ENCODE measurements at places on chromosomes 16 and 17.

- DNase-seq: no peak
Observed at GRCh38 chr17:83198366-83199341, 119.2 kb downstream of the METRNL start.

- peak; percentile 80 for DNase-seq
Observed at GRCh38 chr17:79504181-79504605, 106.7 kb downstream of the RBFOX3 start.

DNA sequence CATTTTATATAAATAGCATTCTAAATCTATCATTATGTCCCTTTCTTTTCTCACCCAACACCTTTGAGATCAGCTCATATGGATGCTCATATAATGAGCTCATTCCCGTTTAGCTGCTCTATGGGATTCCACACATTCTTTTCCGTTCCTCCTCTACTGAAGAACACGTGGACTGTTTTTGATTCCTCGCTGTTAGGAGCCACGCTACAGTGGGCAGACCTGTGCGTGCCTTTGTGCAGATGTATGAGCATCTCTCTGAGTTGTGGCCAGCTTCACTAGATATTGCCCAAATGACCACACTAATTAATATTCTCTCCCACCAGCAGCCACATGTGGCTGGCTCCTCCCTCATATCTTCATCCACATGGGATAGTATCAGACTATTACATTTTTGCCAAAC, 6.0 kb upstream of the TNFRSF13B start:
- no peak for DNase-seq

- DNase-seq: no peak
Observed at GRCh38 chr16:15608398-15609285, 34.3 kb downstream of the MARF1 start.

DNA sequence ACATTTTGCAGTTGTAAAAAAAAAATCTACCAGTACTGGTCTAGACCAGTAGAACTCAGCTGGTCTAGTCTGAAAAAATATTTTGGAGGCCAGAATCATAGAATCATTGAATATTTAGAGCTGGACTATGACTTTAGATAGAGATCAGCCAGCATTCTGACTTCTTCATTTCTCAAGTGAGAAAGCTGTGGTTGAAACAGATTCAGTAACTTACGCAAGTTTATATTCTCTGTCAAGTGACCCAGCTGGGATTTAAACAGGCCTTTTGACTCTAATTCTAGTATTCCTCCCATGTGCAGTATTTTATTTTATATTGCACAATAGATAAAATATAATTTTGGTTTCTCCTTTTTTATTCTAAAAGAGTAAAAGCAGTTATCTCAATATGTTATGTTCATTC, 4.9 kb downstream of the TNRC6A start:
- DNase-seq: no peak

DNA sequence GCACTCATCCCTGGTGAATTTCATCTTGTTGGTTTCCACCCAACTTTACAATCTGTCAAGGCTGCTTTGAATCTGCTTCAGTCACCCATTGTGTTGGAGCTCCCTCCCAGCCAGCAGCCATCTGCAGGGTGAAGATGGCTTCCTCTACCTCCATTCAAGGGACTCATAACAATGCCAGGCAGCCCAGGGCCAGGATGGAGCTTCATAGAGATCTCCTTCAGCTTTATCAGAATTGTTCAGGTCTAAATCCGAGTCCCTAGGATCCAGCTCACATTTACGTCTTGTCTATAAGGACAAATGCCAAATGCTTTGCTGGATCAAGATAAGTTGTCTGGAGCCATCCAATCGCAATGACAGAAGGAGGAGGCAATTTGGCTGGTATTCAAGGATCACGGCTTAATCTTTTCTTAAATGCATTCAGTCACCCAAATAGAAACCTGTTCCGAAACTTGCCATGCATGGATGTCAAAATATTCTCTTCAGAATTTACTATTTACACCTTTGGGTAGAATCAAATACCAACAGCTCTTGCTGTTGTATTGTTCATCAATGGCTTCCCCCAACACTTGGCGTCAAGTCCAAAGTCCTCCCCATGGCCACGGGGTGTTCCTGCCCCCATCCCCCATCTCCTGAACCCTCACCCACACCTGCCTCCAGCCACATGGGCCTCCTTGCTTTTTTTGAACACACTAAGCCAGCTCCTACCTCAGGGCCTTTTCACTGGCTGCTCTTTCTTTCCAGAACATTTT, 3.8 kb upstream of the FAM171A2 start:
- no peak for DNase-seq

- DNase-seq: no peak
Observed at GRCh38 chr17:60396412-60396811, 4.5 kb upstream of the USP32 start.

DNA sequence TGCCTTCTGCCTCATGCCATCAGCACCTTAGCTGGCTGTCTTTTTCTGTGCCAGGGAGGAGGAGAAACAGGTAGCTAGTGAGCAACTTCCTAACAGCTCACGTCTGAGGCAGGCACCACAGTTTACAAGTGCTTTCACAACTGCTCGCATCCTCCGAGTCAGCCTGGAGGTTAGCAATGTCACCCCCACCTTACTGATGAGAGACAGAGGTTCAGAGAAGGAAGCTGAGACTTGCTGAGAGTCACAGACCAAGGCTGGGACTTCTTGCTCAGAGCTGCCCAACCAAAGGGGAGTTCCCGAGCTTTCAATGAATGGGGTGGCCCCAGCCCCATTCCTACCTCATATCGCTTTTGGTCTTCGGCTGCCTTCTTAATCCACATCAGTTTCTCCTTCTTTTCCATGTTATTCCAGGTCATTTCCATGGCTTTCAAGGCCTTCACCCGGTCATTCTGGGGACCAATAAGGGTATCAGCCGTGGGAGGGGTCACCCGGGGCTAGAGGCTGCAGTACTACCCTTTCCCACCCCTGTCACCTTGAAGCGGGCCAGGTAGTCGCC, 9.6 kb downstream of the UBTF start:
- no peak for DNase-seq

DNA sequence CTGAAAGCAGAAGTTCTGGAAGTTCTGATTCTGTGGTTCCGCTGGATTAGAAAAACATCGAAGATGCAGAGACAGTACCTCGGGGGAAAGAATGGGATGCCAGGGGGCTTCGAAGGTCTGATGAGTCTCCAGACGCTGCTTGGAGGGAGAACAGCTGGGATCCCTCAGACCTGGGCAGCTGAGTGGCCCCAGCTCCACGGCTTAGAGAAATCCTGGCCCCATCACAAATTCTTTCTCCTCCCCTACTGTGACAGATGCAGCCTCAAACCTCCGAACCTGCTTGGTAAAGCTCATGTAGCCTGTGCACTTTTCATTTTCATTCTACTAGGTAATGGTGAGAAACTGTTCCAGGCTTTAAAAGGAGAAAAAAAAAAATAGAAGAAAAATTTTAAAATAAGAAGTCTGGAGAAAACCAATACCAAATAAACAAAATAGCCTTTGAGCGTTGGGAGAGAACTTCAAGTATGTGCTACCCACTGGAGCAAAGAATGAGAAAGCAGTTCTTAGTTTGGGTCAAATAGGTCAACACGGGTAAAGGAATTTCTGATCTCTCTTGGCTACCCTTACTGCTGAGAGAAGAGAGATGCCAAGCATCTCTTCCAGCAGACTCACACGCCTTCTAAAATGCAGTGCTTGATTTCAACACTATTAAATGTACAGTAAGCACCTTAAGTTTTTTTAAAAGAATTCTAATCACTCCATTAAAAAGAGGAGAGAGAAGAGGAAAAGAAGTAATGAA, 19.9 kb downstream of the MAF start:
- DNase-seq: no peak

DNA sequence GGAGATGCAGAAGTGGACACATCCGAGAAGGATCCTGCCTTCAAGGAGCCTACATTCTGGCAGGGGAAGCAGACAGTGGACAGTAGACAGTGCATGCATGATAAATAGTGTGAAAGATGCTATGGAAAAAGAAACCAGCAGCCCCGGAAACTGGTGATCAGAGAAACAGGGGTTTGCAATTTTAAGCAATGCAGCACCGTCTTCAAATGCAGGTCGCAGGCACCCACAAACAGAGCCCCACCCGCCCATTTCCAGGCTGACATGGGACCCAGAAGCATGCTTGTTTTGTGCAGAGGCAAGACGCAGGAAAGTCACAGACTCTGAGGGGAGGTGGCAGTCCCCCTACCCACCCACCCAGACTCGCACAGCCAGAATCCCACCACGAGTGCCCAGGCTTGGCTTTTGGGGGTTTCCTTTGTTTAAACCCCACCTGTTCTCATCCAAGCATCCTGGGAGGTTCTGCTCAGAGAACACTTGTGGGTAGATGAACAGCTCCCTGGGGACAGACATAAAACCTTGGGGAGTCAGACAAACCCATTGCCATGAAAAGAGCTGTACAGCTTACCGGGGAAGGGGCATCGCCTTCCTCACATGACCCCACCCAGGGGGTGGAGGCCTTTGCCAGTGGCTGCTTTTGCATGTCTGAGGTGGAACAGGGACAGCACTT, 114.3 kb downstream of the MGAT5B start:
- DNase-seq: no peak

GRCh38 chr17:8393470-8394231, 4.0 kb downstream of the RNF222 start:
- no peak for DNase-seq

DNA sequence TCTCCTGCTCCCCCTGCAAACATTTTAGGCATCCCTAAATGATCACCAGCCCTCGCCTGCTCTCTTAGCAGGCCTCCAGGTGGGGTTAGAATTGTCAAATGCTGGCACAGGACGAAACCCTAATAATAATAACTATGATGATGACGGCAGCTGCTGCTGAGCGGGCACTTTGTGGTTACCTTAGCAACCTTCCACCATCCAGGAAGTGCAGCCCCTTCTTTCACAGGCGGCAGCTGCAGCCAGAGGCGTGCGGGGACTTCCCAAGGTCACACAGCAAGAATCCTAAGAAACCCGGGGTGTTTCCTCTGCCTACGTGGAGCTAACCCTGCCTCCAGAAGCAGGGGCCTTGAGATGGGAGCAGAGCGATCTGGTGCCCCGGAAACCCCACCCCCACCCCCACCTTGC, 22.4 kb upstream of the EIF1 start:
- DNase-seq: peak; percentile 44

- DNase-seq: no peak
Observed at GRCh38 chr16:47626246-47626645, 165.1 kb downstream of the PHKB start.

GRCh38 chr17:41970901-41971331, 4.3 kb downstream of the CNP start:
- DNase-seq: no peak

DNA sequence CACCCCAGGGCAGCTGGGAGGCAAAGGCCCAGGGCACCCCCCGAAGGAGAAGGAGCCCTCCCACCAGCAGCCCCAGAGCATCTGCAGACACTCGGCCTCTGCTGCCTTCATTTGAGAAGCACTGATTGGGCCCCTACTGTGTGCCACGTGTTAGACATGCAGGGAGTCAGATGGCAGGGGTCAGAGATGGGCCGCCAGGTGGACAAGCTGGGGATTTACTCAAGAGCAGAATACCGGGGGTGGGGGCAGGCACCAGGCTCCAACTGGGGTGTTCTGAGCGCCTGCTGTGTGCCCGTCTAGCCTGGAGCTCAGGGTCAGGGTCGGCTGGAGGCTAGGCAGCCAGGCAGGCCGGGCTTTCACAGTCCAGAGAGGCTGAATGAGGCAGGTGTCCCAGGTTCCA, 18.7 kb downstream of the TPSG1 start:
- peak; percentile 59 for DNase-seq

- no peak for DNase-seq
Observed at GRCh38 chr16:60299241-60299776, 1565.2 kb upstream of the GOT2 start.

DNA sequence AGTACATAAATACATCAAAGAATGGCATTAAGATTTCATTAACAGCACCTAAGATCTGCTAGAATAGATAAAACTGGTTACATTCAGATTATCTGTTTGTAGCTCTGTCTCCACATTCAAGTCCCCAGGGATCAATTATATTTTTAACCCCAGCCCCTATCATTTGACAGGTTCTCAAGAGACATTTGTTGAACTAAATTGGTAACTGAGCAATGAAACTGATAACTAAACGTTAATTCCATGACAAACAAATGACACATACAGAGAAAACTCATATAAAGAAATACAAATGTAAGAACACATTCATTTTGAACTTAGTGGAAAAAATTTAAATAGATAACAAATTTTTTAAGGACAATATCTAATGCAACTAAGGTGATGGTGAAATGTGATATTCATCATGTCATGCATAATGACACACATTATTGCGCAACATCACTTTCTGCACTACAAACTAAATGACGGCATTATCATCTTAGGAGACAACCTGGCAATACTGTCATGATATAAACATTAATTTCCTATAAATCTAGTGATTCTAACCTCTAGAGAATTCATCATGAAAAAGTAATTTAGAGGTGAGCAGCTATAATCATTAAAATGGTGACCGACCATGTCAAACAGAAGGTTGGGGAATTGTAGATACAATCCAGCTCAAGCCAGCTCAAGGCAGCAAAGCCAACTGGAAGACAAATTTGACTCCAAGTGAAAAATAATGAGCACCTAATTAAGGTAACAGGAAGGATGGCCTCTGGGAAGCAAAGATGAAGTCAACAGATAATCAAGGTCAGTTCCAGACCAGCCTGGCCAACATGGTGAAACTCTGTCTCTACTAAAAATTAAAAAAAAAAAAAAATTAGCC, 9.5 kb downstream of the ARHGAP17 start:
- DNase-seq: no peak

- DNase-seq: no peak
Observed at GRCh38 chr16:68217506-68217905, 18.4 kb downstream of the ESRP2 start.

DNA sequence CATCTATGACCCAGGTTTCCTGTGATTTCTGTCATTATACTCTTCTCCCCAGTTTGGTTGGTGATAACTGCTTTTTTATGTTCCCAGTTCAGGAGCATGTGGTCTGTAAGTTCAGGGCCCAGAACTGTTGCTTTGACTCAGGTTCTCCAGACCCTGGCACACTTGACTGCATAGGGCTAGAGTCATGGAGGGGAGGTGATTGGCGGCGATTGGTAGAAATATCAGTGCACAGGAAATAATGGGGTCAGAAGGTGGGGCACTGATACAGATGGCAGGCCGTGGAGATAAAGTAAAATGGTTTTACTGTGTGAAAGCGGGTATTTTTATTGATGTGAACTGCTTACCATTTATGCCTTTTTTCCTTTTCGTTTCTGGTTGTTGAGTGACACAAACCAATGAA, 28.7 kb downstream of the TAC4 start:
- DNase-seq: no peak

GRCh38 chr16:59342669-59343068, 608.6 kb upstream of the GOT2 start:
- DNase-seq: no peak

DNA sequence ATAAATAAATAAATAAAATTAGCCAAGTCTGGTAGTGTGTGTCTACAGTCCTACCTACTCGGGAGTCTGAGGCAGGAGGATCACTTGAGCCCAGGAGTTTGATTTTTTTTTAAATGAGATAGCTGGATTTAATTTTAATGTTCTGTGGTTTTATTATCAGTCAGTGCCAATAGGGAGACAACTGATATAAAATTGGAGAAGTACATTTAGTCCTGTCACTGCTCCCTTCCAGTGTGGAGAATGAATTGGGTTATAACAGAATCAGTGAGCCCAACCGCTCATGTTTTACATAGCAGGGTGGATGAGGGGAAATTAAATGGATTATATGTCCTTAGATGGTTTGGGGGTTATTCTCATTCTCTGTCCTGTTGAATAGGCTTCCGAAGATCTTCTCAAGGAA, 6.2 kb downstream of the NME1 start:
- no peak for DNase-seq
